T-helper 17 cell (primary cell): ENCODE measurements at places on chromosomes 7 and 10.

DNA sequence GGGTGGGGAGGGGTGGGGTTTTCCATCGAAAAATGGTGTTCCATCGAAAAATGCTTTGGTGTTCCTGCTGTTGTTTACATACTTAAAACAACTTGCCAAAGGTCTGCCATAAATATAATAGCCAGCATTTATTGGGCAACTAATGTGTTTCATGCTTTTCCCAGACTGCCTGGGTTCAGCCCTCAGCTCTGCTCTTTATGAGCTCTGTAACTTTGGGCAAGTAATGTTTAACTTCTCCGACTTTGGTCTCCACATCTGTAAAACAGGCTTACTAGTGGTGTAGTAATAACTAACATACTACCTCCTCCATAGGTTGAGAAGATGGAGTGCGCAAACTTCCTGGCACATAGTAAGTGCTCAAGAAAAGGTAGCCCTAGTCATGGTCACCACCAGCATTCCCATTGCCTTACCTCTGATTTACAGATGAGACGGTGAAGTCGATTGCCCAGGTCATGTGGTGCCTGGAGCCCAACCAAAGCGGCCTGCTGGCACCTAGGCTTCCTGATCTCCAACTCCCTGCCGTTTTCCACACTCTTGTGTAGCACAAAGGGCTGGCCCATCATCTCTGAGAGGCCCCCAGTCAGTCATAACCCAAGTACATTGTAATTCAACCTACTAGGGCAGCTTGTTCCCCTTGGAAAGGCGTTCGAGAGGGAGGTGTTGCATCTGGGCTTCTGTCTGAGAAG lies 8.9 kb downstream of the ZMIZ1 start:
- DNase-seq = no peak

DNA sequence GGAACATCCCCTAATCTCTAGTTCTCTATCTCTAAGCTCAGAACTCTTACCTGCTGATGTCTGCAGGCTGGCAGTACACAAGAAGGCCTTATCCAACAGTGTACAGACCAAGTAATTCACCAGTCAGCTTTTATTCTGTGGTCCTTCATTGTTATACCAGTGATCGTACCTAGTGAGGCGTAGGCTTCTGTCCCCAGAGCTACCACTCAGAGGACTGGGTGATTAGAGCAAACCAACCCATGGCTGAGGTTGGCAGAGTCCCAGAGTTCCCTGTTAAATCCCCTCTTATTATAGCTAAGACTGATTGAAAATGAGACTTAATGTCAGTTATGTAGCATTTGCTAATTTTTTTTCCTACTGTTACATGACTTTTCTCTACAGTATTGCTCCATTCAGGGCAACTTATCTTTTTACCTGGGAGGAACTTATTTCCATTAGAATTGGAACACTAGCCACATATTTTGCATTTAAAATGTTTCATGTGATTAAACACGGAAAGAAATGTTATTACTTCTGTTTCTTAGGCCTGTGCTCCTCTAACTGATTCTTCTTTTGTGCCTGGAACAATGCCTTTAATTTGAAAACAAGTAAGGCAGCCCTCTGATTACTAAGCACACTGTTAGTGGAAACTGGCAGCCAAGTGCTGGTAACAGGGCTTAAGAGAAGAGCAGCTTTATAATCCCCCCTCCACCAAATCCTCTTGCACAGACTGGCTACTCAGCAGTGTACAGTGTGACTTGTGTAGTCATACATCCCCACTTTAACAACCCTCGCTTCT lies 127.2 kb downstream of the LRRC4 start:
- no peak for DNase-seq

DNA sequence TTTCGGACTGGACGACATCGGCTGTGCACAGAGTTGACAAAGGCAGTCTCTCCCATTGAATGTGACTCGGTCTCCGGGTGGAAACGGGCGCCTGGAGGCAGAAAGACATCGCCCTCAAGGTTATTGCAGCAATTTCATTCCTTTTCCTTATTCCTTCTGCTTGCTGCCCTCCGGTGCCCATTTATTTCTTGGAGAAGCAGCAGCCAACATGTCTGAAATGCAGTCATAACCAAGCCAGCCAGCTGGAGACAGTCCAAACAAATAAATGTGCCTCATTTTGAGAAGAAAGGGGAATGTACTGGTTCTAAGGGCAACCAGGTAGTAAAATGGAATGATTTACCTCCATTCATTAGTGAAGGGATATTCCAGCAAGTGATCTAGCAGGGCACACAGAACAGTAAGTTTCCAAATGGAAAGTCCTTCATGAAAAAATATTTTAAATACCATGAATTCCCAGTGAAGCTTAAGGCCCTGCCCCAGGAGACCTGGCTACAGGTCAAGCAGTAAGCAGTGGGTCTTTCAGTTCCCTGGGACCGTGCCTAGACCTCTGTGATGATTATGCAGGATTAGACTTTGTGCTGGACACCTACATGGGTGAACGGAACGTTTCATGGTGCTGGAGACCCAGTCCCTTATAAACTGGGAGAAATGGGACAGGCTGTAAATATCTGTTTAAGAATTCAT lies 86.6 kb downstream of the ABLIM1 start:
- DNase-seq = no peak

DNA sequence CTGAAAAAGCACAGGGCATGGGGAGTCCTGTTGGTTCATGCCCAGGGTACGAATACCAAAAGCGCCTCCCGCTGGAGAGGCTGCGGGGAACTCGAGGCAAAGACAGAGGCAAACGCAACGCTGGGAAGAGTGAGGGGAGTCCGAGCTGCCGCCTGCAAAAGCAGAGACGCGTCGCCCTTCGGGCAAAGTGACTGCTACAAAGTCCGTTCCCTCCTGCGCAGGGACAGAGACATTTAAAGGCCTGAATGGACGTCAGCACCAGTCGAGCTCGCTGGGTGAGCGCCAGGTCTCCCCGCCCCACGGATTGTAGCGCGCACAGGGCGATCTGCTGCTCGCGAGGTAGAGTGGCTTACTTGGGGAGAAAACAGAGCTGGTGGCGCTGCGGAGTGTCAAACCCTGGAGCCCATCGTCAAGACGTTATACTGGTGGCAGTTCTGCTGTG lies 732.8 kb downstream of the ZWINT start:
- DNase-seq = no peak

DNA sequence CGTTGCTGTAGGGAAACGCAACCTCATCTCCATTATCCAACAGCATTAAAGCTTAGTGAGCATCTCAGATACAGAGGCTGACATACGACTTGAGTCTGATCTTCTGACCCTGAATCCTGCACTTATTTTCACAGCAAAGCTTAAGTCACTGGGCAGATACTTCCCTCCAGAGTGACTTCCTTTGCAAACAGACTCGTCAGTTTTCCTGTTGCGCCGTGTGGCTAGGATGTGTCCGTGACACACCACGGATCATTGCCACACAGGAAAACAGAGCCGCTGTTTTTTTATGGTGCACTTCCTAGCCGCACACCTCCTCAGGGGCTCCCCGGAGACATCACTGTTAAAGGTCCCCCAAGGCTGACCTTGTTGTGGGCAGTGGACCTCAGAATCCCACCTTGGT lies 94.9 kb upstream of the MKI67 start:
- no peak for DNase-seq

- no peak for DNase-seq
These were observed 194.9 kb downstream of the REEP3 start for GRCh38 chr10:63716016-63716580.

- DNase-seq = no peak
These were observed 25.3 kb downstream of the ANXA8 start for GRCh38 chr10:47458466-47459154.

- no peak for DNase-seq
These were observed 29.7 kb downstream of the AP3M1 start for GRCh38 chr10:74120911-74121310.

DNA sequence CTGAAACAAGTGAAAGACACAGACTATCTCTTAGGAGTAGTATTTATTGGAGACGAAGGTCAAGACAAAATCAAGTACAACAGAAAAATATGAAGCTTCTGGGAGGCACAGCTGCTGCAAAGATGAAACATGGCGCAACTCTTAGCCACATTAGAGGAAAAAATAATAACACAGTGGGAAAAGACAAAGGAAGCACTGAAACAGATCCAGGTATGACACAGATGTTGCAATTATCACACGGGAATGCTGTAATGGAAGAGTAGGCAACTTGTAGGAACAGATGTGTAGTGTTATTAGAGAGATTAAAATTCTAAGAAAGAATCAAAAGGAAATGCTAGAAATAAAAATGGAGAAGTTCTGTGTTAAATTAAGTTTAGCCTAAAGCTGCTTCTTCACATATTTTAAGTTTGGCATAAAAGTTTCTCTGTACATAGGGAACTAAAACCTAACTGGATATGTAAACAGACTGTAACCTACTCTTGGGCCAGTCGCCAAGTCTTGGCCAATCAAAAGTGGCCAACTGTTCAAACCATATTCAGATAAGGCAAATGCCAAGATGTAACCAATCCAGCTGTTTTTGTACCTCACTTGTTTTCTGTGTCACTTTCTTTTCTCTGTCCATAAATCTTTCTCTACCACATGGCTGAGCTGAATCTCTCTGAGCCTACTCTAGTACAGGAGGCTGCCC lies 1132.0 kb upstream of the LRRTM3 start:
- DNase-seq = no peak

DNA sequence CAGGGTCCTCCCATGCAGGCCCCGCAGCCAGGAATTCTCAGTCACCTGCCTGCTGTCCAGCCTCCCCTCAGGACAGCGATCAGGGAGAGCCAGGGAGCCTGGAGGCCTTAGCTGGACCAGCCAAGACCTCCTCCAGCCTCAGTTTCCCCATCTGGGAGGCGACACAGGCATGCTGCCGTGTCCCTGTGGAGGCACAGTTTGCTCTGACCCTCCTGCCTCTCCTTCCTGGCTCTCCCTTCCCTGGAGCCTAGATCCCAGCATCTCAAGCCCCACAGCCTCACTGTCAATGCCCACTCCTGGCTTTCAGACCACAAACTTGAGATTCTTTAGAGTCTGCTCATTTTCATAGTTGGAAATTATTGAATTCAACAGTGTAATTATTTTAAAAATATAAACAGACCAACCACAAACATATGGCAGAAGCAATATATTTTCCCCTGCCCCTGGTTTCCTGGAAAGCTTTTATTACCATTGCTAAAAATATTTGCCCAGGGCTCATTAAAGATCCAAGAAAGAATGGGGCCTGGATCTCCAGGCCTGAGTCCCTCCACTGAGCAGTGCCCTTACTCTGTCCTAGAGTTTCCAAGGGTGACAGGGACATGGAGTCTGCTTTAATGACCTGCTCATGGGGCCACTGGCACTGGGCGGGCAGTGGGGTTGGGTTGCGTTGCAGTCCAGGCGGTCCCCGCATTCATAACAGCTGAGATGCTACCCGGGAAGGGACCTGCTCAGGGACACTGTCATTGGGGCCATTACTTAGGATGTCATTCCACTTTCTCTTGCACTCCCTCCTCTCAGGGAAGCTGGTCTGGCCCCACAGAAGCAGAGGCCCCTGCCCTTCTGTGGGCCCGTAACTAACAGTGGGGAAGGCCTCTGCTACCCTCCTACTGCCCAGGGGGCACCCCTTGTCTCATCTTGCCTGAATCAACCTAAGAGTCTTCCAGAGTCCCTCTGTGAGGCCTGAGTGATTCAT lies 81.6 kb upstream of the CHST15 start:
- no peak for DNase-seq

GRCh38 chr7:149334219-149334618 lies 72.2 kb downstream of the ZNF783 start:
- DNase-seq = no peak

GRCh38 chr7:81845744-81846241 lies 75.9 kb upstream of the HGF start:
- DNase-seq = no peak

- no peak for DNase-seq
These were observed 103.2 kb upstream of the CTBP2 start for GRCh38 chr10:125263551-125263950.

- DNase-seq = no peak
These were observed 418.5 kb upstream of the MGMT start for GRCh38 chr10:129048513-129048912.

DNA sequence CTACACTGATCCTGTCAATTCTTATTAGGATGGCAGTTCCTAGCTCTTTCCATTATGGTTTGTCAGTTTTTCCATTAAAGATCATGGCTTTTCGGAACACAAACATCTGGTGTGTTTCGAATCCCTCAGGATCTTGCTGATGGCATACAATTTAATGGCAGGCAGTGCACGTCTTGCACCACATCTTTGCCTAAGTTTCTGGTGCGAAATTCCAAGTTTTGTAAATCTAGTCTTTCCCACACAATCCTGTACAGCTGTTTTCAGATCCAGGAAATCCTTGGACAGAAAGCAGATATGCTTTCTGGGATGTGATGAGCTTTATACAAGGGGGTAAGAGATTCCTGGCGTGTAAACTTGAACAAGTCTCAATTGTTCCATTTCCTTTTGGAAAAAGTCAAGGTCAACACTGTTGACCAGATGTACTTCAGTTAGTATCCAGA lies 224.3 kb upstream of the PHYHIPL start:
- DNase-seq = no peak

DNA sequence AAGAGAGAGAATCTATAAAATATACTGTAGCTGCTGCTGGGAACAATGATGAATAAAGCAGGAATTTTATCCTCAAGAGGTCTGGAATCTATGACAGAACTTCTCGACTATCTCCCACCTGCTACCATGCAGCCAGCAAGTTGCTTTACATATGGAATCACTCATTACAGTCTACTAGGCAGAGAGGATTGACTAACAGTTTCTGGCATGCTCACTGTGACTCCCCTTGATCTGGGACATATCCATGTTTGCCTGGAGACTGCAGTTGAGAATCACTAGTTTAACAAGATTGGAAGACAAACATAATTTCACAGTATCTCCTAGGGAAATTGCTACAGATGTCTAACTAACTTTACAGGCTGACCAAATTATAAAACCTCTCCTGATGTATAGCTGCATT lies 13.3 kb downstream of the GPR37 start:
- DNase-seq = no peak

GRCh38 chr10:58851606-58852005 lies 324.8 kb upstream of the PHYHIPL start:
- no peak for DNase-seq

DNA sequence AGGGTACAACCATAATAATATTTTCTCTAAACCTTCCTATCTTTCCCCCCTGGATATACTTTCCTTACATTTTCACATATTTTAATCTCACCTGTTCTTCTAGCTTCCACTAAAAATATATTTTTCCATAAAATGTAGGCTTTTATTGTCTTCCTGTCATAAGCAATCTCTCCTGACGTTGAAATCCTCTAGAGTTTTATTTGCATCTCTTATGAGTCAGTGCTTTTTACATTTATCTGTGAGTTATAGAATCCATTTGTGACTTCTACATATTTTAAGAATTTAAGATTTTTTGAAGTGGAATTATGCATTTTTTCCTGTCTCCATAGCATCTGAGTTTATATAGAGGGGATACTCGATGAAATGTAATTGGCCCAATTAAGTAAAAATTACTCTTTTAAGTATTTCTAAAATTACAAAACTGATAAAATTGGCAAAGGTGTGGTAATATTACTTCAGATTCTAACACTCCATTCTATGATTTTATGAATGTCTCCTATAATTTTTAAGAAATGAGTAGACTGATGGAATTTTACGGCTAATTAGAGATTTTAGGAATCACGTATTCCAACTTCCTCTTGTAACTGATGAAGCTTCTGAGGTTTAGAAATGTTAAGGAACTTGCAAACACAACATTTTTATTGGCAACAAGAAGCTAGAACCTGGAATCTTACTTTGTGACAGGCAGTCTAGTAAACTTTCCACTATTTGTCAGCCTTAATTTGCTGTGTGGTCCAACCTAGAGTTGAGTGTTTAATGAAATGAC lies 422.9 kb upstream of the SEMA3A start:
- no peak for DNase-seq
